Mesendoderm (in vitro differentiated cells): ENCODE measurements at places on chromosomes 7 and 10.

DNA sequence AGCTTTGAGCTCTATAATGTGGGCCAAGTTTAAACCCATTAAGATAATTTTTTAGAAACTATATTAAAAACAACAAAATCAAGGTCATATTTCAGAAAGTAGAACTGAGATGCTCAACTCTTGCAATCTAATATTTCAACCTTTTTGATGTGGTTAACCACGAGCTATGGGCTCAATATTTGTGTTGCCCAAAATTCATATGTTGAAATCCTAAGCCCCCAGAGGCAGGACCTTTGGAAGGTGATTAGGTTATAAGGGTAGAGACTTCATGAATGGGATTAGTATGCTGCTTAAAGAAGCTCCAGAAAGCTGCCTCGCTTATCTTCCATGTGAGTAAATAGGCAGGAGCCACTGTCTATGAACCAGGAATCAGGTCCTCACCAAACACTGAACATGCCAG is 284.4 kb downstream of the CRPPA start:
- no peak for DNase-seq

GRCh38 chr10:381805-382204 is 246.6 kb downstream of the ZMYND11 start:
- DNase-seq: no peak

DNA sequence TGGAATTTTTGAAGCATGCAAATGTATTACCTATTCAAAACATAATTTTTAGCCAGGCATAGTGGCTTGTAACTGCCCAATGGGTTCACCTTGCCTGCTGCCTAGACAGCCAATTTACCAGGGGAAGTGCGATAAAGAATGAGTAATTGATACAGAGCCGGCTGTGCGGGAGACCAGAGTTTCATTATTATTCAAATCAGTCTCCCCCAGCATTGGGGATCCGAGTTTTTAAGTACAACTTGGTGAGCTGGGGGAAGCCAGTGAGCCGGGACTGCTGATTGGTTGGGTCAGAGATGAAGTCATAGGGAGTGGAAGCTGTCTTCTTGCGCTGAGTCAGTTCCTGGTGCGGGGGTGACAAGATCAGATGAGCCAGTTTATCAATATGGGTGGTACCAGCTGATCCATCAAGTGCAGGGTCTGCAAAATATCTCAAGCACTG is 29.1 kb upstream of the NRBF2 start:
- peak; percentile 19 for DNase-seq

DNA sequence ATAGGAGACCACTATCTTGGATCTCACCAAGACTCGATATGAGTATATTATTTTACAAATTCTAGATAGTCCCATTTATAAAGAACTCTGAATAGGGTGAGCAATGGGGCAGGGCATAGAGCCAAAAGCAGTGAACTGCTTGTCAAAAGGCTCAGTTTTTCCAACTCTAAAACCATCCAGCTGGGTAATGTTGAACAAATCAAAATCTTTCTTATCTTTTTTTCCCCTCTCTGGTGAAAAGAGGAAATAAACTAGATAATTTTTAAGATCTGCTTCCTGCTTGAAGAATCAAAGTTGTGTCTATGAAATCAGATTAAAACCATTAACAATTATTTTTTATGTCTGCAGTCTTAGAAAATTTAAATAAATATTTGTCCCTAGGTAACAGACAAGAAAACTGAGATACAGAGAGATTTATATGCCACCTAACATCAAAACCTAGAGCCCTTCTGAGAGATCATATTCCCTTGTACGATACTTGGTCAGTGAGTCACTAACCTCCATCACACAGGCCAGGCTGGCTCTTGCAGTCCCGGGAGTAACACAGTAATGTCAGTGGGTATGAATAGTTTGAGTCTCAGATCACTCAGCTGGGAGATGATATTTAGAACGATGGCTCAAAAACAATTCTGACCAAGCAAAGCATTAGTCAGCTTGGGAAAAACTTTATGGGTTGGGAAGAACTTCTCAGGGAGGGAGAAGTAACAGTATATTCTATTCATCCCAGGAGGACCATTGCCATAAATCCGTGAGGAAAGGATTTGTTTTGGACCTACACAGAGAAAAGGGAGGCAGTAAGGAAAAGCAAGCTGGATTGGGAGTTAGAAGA is 178.8 kb downstream of the REEP3 start:
- no peak for DNase-seq

GRCh38 chr10:51066231-51066630 is 8.1 kb upstream of the PRKG1 start:
- DNase-seq: no peak
